ENCODE measurements at places on chromosomes 2 and 18. TPM values are rescaled to one million over a fixed set of nuclear protein-coding genes. Genes with fewer than 3 reads are reported as not detected.

MERTK gene
- 0.74 TPM for total RNA-seq

CMPK2 gene
- total RNA-seq = 102 TPM

GRCh38 chr2:41958775-41959174 is 89.0 kb upstream of the PKDCC start:
- no peak for DNase-seq

- DNase-seq = no peak
Measured at GRCh38 chr2:192314800-192315481, 120.2 kb upstream of the TMEFF2 start.

GRCh38 chr2:10911291-10912075 is at the start of gene KCNF1:
TSS of gene KCNF1 (plus strand) at chr2:10911934. CDS start at chr2:10912427, 493 bp downstream.
- DNase-seq = no peak

- DNase-seq = no peak
Measured at GRCh38 chr18:25650201-25650941, 298.4 kb upstream of the ZNF521 start.

- no peak for DNase-seq
Measured at GRCh38 chr2:57313678-57314077, 732.9 kb upstream of the VRK2 start.

- DNase-seq = no peak
Measured at GRCh38 chr2:49369650-49370049, 215.3 kb upstream of the FSHR start.

GRCh38 chr2:120305296-120305695 is 40.6 kb upstream of the INHBB start:
- DNase-seq = no peak

DNA sequence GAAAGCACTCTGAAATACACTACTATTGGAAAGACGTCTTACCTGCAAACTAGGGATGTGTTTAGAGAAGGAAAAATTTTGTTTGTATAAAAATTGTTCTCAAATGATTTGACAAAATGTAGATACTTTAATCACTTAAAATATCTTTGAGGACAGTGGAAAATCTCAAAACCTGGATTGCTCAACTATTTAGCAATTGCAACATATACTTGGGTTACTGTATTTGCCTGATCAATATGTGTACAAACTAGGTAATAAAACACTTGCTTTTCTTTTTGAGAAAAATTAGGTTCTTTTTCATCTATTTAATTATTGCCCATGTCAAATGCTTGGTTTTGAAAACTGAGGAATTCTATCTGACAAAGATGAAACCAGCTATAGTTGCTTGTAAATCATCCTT is 60.9 kb downstream of the CPS1 start:
- no peak for DNase-seq

GRCh38 chr2:85704800-85705679 is 10.9 kb downstream of the GNLY start:
- DNase-seq = no peak

All from activated naive CD8-positive, alpha-beta T cell treated with anti-CD3 and anti-CD28 coated beads, Interleukin-2, amount 10 ng/mL, durations not matched to agents 7 days and 5 days (primary cell).